ENCODE measurements at places on chromosomes 13 and 19.

DNA sequence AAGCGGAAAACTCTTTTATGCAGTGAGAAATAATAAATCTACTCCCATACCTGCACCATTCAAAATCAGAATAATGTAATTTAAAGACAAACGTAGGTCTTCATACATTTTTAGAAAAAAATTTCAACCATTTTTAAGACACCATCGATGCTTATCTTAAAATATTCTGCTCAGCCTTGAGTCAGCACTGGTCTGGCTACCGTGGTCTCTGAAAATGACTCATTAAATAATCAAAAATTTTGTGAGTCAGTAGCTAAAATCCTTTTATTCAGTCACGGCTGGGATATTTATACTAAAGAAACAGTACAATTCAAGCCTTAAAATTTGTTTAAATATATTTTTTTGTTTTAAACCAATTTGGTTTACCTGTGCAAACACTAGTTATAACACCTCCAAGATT is 2862.8 kb upstream of the PCDH20 start:
- no peak for DNase-seq

DNA sequence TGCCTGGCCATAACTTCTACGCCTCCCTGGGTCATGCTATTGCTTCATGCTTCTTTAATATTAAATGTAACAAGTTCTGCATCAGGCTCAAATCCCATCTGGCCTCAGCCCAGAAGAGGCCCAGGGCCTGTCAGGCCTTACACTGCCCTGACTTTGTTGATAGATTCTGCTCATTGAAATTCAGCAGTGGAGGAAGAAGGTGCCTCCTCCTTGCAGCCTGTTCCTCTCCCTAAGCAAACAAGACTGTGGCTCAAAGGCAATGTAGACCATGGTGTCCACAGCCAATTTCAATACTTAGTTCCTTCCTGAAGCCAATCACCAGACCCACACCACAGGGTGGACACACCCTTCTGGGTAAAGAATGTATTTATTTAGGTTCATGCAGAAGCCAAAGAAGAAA is 59.4 kb downstream of the LACC1 start:
- no peak for DNase-seq

- no peak for DNase-seq
Observed at GRCh38 chr13:80740071-80740470, 399.1 kb upstream of the SPRY2 start.

GRCh38 chr13:98279473-98280175 is 102.6 kb upstream of the RNF113B start:
- peak; percentile 38 for DNase-seq

- DNase-seq, result no peak
Observed at GRCh38 chr13:40204246-40204645, 462.2 kb downstream of the FOXO1 start.

DNA sequence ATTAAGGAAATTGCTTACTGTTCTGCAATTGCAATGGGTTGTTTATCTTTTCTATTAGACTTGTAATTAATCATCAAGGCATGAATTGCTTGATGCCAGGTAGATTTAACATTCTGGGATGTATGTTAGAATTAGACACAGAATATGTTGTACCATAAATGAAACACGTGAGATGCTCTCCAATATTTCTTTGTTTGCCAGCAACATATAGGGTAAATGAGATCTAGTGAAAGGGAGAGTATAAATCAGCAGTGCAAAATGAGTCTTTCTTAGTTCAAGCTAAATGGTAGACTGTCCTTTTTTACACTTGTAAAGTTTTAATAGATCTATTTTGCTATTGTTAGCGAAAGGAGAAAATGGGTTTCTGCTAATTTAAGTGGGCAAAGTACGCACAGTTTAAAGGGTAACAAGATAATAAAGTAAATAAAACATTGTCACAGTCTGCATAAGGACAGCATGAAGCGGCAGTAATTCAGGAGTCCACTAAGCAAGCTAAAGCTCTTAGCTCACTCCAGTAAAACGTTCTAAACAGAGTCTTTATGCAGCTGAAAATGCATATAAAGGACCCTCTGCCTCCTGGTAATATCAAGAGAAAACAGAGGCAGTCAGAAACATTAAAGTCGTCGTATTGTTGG is 1137.1 kb downstream of the OLFM4 start:
- no peak for DNase-seq

Measured in memory B cell (primary cell).